ENCODE measurements at places on chromosomes 13 and 19. TPM values are rescaled to one million over a fixed set of nuclear protein-coding genes. Genes with fewer than 3 reads are reported as not detected.

Gene C3
- total RNA-seq = 563 TPM

GRCh38 chr19:1608359-1609102 is 3.3 kb upstream of the UQCR11 start:
- no peak for DNase-seq

Gene CGB2
- total RNA-seq = not detected

GRCh38 chr13:85527316-85527715 is 271.9 kb downstream of the SLITRK6 start:
- DNase-seq = no peak

DNA sequence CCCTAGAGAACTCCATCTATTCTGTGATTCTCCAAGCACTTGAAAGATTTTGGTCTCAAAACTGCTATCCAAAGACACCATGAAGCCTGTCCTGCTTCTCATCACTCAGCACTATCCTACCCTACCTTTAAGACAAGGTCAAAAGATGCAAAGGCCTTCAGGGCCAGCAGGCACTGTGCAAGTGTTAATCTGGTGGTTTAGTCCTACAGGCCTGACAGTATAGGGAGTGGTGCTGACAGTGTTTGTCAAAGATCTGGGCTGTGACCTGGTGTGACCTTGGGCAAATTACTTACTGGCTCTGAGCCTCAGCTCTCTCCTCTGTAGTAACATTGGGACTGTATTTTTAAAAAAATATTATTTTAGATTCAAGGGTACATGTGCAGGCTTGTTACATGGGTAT is 28.0 kb downstream of the SIAH3 start:
- no peak for DNase-seq

DNA sequence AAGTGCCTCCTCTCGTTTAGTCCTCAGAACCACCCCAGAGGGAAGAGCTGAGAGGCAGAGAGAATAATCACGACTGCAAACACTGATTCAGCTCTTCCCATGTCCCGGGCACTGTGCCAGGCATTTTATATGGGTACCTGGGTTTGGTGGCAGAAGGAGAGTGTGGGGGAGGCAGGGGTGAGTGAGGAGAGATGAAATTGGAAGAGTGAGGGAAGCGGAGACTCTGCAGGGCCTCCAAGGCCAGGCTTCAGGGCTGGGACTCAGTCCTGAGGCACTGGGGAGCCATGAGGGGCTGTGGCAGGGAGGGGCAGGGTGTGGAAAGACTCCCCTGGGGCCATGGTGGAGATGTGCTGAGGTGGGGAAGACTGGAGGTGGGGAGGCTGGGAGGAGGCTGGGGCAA is 8.7 kb downstream of the SYNGR4 start:
- DNase-seq = no peak

GRCh38 chr13:66560189-66560588 is 669.9 kb downstream of the PCDH9 start:
- DNase-seq = no peak

- no peak for DNase-seq
Measured at GRCh38 chr19:22261596-22261995, 24.6 kb upstream of the ZNF729 start.

- DNase-seq = no peak
Measured at GRCh38 chr13:98824376-98825160, 72.1 kb upstream of the SLC15A1 start.

DNA sequence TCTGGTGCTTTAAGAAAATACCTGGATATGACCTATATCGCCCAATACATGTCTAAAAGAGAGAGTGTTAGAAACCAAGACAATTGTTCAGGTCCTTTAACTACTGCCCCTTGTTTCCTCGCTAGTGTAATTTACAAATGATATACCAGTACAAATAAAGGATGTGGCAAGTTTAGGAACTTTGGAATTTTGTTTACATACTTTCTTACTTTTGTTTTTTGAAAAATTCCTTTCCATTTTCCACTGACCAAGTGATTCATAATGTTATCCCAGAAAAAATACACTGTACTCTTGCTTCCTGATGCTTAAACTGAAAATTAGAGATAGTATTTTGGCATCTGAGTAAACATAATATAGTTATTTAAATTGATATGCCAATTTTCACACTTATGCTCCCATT is 96.8 kb upstream of the CSNK1A1L start:
- no peak for DNase-seq

DNA sequence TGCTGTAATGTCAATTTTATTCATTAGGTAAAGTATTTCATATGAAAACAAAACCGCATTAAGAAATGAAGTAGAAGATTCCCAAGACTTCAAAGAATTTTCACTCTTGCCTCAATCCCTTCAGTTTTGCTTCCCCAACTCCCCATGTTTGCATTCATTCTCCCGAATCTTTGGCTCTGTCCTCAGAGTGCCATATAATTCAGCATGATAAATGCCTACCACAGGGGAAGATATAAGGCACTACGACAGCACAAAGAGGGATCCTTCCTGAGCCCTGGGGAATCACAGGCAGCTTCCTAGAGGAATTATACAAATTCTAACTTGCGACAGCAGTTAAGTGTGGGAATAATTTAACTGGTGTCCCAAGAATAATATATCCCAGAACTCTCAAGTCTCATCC is 68.5 kb downstream of the TSC22D1 start:
- DNase-seq = no peak

GRCh38 chr19:28971049-28971448 is 241.9 kb downstream of the UQCRFS1 start:
- no peak for DNase-seq

Gene GFY
- not detected for total RNA-seq

Gene HS6ST3
- total RNA-seq = 2.4 TPM

DNA sequence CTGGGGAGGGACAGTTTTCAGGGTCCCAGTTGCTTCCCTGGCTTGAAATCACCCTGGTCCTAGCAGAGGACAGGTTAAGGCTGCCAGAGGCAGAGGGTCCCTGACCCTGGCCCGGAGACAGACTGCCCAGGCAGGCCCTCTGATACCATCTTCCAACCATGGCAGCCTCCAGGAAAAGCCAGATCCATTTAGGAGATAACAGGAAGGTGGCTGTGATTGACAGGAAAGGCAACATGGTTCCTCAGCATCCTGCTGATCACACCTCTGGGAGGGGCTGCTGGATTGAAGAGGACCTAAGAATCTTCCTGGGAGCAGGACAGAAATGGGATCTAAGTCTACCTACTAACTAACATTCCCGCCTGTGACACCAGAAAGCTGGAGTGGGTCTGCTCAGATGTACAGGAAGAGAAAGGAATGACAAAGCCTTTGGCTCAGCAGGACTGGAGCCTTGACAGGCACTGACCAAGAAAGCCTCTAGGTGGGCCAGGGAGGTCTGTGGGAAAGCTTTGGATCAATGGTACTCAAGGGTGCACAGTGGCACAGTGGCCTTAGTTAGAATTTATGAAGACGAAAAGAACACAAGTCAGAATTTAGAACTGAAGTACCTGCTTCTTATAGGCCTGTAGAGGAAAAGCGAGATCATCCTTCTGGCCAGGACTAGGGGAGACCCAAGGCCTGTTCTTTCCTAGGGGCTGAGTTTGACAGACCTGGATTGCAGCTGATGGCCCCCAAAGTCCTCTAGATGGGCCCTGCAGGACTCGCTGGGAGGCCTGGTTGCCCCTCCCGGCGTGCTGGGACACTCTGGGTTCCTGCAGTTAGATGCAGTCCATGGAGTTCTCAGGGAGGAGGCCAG is 2.3 kb upstream of the PRKACA start:
- no peak for DNase-seq

DNA sequence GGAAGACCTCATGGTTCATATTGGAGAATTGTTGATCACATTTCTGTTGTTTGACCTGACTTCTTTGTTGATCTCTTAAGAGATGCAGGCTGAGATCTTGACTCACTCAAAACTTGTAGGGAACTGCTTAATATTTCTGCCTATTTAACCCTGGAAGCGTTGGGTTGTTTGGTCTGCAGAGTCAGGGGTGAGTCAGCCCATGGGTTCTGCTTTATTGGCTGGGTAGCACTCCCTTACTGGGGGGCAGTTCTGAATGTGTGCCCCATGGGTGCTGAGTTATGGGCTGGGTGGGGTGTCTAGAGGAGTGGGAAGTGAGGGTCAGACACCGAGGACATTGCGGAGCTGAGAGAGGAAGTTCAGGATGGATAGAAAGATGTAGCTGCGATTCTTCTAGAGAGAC is 87.9 kb downstream of the LRCH1 start:
- no peak for DNase-seq

GRCh38 chr13:26873386-26873698 is 112.8 kb upstream of the GPR12 start:
- no peak for DNase-seq

Gene FCHO1
- 2.1 TPM for total RNA-seq
